Right renal cortex interstitium (tissue), 3 donors: ENCODE measurements at places on chromosomes 3 and 15. TPM values are rescaled to one million over a fixed set of nuclear protein-coding genes. Genes with fewer than 3 reads are reported as not detected.

- no peak for DNase-seq
Observed at GRCh38 chr3:160130950-160131349, 94.3 kb upstream of the C3orf80 start.

- DNase-seq: no peak
Observed at GRCh38 chr3:15206662-15207576, 873 bp downstream of the CAPN7 start.

GRCh38 chr3:28606283-28606682 is 257.7 kb upstream of the AZI2 start:
- no peak for DNase-seq

DNA sequence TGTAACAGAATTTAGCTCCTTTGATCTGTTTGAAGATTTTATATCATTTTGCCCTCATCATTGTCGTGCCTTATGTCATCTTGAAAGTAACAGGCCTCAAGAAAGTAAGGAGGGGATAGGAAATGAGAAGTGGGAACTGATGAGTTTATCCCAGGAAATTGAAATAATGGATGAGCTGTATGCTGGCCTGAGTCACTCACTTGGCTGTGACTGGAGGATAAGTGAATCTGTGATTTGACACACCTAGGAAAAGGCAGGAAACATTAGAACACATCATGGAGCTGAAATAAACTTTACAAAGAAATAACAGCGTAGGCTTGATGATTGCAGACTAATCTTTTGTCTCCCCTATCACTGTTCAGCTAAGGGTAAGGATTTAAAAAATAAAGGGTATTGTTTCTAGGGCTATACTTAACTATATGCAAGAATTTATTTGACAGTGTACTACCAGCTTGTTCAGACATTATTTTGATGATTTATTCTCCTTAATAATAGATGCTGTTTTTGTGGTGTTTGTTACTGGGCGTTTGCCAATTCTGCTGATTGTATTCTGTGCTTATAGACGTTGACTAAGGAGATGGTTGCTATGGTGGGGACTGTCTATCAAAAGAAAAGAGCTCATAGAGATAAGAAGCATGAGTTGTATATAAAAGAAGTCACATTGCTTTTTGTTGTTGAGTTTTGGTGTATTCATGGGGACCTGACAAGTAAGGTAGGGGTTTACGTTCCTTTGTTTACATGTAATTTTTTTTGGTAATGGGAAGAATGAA is 105.6 kb upstream of the ROPN1 start:
- DNase-seq: no peak

DNA sequence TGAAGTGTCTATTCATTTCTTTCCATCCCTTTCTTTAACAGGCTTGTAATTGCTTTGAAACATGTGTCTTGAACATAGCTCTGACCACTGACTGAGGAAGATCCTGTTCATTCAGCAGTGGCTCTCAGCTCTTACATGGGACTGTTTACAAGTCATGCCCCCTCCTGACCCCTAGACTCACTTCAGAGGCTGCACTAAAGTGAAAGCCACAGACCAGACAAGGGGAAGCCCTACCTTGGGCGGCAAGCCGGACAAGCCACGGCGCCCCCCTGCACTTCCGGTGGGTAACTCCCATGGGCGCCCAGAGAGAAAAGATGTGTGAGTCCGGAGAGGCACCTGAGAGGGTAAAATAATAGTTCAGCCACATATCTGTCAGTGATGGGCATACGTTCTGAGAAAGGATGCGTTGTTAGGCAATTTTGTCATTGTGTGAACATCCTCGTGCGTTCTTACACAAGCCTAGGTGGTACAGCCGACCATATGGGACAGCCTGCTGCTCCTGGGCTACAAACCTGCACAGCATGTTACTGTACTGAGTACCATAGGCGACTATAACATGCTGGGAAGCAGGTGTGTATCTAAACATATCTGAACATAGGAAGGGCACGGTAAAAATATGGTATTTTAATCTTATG is 116.2 kb downstream of the CHSY1 start:
- no peak for DNase-seq

- DNase-seq: no peak
Observed at GRCh38 chr3:151307131-151307530, 9.5 kb downstream of the GPR87 start.

DNA sequence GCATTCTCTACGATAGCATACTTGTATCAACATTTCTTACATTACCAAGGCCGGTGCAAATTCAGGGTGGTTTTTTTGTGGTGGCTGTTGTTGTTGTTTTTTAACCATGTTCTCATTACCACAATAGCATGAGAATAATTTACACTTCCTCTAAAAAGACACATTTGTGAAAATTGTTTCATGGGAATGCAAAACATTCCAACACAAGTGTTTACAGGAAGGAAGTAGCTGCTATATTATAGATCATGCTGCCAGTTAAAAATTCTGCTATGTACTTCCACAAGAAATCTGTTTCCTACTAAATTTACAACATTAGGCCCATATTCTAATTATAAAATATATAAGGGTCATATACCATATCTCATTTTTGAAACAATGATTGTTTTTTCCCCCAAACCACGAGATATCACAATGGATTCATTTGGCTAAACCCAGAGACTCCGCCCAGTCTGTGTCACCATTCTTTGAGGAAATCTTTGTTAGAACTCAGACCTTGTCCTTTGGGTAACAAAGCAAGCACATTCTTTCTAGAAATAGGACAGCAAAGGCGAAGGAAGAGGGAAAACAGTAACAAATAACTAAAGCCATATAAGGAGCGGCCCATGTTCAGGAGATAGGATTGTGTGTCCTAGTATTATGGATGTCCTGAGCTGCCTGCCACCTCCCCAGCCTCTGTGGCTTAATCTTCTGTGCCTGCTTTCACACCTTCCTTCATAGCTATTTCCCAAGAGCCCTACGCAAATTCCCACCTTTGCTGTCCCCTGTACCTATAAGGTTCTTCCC is 60.1 kb downstream of the UACA start:
- DNase-seq: no peak

DNA sequence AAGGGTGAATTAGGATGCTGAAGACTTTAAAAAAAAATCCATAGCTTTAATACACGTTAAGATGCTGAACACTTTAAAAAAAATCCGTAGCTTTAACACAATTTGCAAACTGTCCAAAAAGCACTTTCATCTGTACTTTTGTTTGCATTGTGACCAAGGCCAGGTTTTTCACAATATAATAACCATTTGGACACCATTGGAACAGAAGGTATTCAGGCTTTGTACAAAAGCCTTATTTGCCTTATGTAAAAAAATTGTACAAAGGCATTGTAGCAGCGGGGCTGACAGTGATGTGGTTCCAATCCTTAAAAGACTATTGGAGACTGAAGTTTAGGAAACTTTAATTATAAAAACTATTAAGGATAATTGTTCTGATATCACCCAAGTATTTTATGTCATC is 15.2 kb upstream of the ICE2 start:
- no peak for DNase-seq

DNA sequence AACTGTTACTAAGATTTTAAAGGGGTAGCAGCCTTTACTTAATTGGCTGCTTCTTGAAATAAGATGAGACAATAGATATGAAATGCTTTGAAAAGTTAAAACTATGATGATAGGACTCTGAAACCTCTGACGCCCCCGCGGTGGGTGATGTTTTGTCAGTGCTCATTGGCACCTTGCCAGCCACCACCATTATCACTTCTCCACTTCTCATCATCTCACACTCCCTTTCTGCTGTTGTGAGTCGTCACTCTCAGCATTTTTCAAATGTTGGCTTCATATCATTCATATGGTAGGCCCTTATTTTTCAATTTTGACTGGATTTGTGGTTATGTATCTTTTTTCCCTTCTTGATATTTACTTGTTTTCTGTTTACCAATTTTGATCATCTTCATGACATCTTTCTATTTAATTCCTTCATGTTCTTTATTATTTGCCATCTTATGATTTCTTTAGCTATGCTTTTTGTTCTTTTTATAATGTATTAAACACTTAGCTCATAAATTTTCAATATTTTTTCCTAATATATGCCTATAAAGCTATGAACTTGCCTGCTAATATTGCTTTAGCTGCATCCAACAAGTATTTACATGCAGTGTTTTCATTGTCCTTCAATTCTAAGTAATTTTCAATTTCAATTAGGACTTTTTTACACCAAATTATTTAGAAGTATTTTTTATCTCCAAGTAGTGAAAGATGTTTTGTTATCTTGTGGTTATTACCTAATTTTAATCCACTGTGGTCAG is 30.3 kb upstream of the SKOR1 start:
- DNase-seq: no peak

GRCh38 chr3:84209474-84209873 is 749.3 kb upstream of the CADM2 start:
- DNase-seq: no peak

DNA sequence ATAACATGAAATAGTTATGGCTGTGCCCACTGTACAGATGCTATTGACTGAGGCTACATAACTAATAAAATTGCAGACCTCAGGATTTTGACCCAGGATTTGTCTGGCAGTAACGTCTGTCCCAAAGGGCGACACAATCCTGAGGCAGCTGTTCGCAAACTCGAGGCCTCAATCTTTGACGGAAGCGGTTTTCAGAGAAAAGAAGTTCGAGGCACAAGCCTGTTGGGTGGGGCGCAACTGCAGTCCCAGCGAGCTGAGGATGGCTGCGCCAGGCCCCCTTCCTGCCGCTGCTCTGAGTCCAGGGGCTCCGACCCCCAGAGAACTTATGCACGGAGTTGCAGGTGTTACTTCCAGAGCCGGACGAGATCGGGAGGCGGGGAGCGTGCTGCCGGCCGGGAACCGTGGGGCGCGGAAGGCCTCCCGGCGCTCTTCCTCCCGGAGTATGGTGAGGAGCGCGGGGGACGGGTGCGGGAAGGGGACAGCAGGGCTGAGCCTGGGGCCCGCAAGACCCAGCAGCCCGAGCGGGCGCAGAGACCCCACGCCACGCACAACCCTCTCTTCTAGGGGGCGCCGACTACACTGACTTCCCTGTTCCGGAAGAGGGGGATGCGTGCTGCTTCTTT is at the start of gene PARP15:
Gene PARP15 (plus strand): TSS at position 242 of the 623 bp plus-strand sequence. CDS start 18 bp downstream, at position 260.
- DNase-seq: no peak

ASB14 gene
- 0.67 TPM for polyA plus RNA-seq

DNA sequence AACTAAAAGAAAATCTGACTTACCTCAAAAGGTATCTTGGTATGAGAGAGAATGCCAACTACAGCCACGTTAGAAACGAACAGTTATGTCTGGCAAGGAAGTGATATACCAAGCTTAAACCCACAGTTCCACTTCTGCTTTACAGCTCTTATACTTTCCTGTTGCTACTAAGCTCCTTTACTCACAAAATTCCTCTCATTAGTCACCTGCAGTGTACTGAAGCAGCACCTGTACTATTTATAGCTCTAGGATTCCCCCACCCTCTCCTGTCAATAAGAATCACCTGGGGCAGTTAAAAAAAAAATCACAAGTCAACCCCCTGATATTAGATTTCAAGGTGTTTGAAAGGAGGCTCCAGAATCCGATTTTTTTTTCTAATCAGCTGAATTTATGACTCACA is 2.9 kb upstream of the TMEM266 start:
- no peak for DNase-seq

TMC3 gene
- polyA plus RNA-seq: 0.12 TPM

SELENOK gene
- 88.2 TPM for polyA plus RNA-seq

CERS3 gene
- not detected for polyA plus RNA-seq

DNA sequence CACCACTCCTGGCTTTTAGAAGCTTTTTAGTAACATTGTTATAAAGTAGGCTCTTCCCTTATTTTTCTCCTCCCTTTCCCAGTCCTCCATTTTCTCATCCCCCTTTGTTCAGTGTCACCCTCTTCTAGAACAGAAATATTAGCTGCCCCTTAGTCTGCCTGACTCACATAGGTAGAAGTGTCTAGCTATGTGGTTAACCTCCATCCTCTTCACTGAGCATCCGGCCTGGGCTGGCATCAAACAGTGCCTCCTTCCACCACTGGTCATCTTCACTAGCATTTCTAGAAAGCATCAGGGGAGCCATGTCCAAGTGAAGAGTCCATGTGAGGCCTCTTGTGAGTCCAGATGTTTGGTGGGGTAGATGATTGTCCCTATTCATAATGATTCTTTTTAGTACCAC is 70.0 kb upstream of the SKOR1 start:
- DNase-seq: no peak

DNA sequence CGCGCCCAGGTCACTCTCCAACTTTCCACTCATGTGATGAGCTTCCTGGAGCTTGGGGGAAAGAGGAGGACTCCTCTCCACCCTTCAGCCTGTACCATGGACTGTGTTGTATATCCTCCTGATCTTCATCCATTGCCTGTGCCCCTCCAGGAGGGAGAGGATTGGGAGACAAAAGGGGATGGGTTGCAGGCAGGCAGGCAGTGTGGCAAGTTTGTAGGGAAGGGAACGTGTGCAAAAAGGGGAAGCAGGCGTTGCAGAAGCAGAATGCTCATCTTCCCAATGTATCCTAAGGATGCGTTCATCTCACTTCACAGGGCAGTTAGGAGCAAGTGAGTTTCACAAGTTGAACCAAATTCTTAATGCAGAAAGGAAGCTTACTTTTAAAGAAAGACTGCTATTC is 28.1 kb upstream of the GHSR start:
- DNase-seq: no peak

- DNase-seq: no peak
Observed at GRCh38 chr3:33826206-33826605, 27.8 kb downstream of the PDCD6IP start.

TMEM108 gene
- polyA plus RNA-seq: 1.5 TPM

- no peak for DNase-seq
Observed at GRCh38 chr3:150984066-150984465, 11.5 kb upstream of the CLRN1 start.

DNA sequence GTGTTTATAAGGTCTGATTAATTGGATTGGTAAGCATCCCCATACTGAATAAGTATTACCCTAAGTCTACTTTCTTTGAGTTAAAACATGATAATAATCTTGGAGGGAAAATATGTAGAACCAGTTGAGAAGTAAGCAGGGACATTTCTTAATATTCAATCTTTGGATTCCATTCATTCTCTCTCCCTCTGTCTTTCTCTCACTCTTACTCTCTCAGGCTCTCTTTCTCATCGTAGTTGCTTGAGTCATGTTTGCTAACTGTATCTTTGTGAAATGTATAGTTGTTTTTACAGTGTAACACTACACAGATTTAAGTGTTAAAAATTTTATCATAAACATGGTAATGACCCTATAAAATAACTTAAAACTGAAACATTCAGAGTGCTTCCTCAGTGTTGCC is 163.8 kb downstream of the RSRC1 start:
- DNase-seq: no peak

GP5 gene
- 0.72 TPM for polyA plus RNA-seq

ERC2 gene
- polyA plus RNA-seq: 3.5 TPM

DNA sequence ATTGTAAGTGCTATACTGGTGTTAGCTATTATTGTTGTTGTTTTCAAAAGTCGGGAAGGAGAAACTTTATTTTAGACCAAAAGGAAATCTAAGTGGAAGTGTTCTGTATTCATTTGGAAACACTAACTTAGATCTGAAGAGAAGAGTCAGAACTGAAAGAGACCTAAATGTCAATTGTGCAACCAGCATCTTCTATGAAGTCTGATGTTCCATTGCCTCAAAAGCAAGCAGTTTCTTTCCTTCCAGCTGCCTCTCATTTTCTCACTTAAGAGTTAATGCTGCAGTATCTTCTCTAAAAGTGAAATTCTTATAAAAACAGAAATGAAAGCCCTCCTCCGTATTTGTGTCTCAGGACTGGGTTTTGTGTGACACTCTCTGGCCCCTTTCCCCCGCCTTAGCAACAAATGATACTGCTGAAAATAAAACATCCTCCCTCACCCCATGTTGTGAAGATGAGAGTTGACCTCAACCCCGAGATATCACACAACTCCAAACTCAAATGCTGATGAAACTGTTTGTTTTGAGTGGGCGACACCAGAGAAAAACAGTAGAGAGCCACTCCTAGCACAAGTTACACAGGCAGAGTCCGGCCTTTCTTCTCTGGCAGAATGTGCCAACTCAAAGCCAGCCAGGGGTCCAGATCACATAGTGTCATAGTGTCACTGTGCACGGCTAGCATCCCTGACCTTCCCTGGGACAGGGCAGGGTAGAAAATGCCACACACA is 48.9 kb downstream of the GLDN start:
- no peak for DNase-seq

RARB gene
- 58.1 TPM for polyA plus RNA-seq
